Spinal cord (tissue), 10 donors: ENCODE measurements at places on chromosomes 13 and 19. TPM values are rescaled to one million over a fixed set of nuclear protein-coding genes. Genes with fewer than 3 reads are reported as not detected.

DNA sequence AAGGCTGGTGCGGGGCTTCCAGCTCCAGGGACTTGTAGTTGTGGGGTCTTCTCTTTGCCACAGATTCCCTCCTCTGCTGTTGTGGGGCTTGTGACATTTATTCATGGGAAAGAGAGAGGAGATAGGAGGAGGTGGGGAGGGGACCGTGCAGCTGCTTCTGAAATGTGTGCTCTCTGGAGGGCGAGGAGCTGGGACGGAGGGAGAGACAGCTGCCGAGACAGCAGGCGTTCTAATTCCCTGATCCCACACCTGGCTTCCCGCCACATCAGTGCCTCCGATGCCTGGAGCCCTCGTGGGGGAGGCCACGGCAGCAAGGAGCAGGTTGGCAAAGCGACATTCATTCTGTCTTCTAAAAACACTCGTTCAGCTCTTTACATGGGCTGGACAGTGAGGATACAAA, 164.4 kb downstream of the USP12 start:
- H3K4me3 ChIP-seq: peak overlapping the region; percentile 31
- H3K36me3 ChIP-seq: no peaks in the 10 kb centered on the region
- no peak overlapping the region for H3K27ac ChIP-seq

AZU1 gene
- 14.2 TPM for total RNA-seq

GIPC1 gene
- total RNA-seq: 105 TPM

KLF2 gene
- total RNA-seq: 8.8 TPM

DNA sequence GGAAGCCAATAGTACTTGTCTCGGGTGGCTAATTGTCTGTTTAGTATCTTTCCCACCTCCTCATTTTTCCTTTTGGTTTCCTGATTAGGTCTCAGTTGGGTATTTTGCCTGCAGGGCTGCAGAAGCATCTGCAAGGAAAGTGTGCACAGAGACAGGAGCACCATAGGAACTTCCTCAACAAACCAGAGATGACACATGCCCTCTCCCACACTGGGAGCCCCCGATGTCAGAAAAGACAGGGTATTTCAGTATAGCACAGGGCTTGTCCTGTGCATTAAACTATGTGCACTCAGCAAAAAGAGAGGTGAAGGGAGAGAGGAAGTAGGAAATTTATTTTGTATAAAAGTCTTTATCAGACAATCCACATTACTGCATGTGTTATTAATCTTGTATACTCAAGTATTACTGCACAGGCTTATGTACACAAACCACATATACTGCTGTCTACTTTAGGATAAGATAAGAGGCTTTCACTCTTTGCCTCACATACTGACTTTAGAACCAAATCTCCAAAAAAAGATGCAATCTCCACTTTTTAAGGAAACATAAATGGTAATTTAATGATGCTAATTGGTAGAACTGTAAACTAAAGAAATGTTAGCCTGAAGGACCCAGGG, 501.0 kb downstream of the FOXO1 start:
- peak; percentile 75 for DNase-seq
- H3K27ac ChIP-seq: no peak overlapping the region
- H3K27me3 ChIP-seq: no peaks in the 10 kb centered on the region
- H3K4me1 ChIP-seq: no peaks in the 10 kb centered on the region
- no peaks in the 10 kb centered on the region for H3K36me3 ChIP-seq
- H3K4me3 ChIP-seq: no peak overlapping the region

MCEMP1 gene
- total RNA-seq: 1.7 TPM

DNA sequence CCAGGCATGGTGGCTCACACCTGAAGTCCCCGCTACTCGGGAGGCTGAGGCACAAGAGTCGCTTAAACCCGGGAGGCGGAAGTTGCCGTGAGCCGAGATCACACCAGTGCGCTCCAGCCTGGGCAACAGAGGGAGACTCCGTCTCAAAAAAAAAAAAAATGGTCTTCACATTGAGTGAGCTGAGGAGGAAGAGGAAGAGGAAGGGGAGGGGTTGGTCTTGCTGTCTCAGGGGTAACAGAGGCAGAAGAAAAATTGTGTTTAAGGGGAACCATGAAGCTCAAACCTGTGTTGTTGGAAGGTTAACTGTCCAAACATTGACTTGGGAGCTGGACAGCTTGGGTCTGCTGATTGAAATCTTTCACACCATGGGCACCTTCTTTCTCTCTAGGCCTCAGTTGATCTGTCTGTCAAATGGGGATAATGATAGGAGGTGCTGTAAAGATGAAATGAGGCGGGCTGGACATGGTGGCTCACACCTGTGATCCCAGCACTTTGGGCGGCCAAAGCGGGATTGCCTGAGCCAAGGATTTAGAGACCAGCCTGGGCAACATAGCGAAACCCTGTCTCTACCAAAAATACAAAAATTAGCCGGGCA, 9.8 kb upstream of the SLC44A2 start:
- no peak overlapping the region for H3K4me3 ChIP-seq
- H3K4me1 ChIP-seq: peaks cover 12% of the 10 kb centered on the region
- peaks cover 19% of the 10 kb centered on the region for H3K36me3 ChIP-seq
- no peak overlapping the region for H3K27ac ChIP-seq

GRCh38 chr13:46605825-46606554, 53.0 kb downstream of the LRCH1 start:
- H3K27me3 ChIP-seq: no peaks in the 10 kb centered on the region
- no peak overlapping the region for H3K4me3 ChIP-seq
- no peaks in the 10 kb centered on the region for H3K36me3 ChIP-seq
- DNase-seq: no peak
- peaks cover 8% of the 10 kb centered on the region for H3K4me1 ChIP-seq
- no peak overlapping the region for H3K27ac ChIP-seq

DNA sequence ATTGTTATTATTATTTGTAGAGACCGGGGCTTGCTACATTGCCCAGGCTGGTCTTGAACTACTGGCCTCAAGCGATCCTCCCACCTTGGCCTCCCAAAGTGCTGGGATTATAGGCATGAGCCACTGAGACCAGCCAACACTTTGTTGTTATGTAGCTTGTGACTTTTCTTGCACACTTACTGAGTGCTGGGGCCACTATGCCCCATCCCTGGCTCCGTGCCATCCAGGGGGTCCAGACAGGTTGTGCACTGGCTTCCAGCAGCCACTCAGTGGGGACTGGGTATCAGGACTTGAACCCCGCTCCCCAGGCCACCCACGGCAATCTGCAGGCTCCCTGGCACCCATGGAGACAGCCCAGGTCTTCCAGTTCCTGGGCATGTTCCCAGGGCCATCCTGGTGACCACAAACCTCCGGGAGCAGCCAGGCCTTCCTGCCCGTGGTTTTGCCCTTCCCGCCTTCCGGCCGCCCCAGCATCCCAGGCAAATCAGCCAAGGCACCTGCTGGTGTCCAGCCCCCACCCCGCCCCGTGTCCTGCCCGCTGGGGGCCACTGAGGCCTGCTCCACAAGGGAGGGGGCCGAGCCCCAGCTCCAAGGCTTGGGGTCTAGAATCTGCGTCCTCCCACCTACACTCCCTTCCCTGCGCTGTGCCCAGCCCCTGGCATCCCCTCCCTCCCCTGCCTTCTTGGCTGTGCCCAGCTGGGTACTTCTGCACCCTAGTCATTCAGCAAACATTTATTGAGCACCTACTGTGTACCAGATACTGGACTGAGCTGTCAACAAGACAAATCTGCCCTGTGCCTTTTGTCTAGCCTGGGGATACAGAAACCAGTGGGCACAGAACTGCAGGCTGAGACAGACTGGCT, 23.7 kb upstream of the SEMA6B start:
- H3K27ac ChIP-seq: no peak overlapping the region
- peaks cover 51% of the 10 kb centered on the region for H3K4me1 ChIP-seq
- no peak for DNase-seq
- peaks cover 5% of the 10 kb centered on the region for H3K36me3 ChIP-seq
- H3K27me3 ChIP-seq: peaks cover 16% of the 10 kb centered on the region

DNA sequence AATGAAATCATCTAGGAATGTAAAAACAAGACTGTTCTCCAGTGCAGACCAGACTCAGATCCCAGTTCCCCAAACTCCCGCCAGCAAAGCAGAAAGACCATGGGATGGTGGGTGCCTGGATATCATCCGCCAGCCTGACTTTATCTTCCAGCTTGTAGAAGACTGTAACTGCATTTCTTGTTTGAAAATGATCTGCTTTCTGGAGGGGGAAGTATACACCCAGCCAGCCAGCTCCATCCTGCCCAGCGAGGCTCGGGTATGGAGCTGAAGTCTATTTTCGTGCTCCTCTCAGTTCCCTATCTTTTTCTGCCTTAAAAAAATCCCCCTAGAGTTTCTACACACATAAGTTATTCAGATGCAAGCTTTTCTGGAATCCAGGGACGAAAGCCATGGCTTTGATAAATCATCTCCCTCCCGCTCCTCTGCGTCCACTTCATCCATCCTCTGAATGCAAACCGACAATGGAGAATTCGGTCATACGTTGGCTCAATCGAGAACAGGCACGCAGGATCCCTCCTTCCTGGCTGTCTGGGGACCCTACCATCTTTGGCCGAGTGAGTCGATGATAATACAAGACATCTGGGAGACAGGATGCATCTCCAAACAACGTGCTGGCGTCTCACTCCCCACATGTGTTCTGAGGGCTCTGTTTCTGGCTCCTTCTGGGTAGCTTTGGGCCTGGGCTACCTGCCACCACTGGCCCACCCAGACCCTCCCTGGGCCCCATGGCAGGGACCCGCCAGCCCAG, 31.2 kb downstream of the CEBPG start:
- no peak for DNase-seq
- no peak overlapping the region for H3K27ac ChIP-seq
- no peaks in the 10 kb centered on the region for H3K27me3 ChIP-seq
- no peak overlapping the region for H3K4me3 ChIP-seq

DNA sequence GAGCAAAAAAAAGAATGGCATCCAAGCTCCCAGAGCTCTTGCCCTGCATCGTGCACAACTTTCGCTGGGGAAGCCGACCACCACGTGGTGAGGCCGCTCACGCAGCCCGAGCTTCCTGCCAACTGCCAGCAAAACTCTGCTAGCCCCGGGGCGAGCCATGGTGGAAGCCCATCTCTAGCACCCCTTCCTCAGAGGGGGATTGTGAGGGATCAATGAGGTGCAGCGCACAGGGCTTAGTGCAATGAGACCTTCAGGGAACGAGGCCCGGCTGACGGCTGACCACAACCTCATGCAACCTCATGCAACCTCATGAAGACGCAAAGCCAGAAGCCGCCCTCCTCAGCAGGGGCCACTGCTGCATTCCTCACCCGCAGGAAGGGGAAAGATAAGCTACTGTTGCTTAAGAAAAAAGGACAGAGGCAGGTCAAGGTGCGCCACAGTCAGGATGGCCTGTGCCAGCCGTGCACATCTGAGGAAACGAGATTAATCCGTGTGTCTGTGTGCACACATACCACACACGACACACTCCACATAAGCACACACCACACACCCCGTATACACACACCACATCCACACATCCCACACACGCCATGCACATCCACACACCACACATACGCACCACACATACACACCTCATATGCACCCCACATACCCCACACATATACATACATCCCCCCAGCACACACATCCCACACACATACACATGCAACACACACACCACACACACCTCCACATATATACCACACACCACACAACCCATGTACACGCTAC, 9.6 kb downstream of the HSPBP1 start:
- peaks cover 69% of the 10 kb centered on the region for H3K36me3 ChIP-seq
- no peaks in the 10 kb centered on the region for H3K27me3 ChIP-seq
- H3K4me3 ChIP-seq: no peak overlapping the region
- no peaks in the 10 kb centered on the region for H3K4me1 ChIP-seq
- H3K27ac ChIP-seq: no peak overlapping the region
- DNase-seq: no peak

DNA sequence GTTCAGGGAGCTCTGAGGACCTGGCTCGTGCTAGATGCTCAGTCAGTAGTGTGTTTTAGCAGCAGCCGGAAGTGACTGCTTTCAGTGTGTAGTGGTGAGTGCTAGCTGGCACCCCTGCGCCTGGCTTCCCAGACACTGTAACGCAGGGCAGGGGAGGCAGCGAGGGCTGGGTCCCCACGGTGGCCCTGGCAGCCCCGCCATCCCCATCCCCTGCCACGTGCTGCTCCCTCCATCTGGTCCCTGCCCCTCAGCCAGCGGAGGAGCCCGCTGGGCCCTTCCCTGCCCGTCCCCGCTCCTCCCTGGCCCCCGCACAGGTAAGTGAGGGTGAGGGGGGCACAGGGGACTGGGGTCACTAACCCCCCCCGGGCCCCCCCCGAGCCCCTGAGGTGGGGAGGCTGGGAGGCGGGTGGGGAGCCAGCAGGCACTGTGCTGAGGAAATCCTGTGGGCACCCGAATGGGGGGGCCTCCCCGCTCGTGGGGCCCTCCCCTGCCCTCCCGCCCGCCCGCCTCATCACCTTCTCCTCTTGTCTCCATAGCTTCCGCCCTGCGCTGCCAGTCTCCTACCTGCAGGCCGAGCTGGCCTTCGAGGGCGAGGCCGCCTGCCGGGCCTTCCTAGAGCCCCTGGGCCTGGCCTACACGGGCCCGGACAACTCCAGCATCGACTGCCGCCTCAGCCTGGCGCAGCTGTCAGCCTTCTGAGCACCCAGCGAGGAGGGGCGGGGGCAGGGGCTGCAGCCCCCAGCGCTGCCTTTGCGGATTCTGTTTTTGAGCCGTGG, 3.2 kb downstream of the LENG9 start:
- H3K36me3 ChIP-seq: peaks cover 75% of the 10 kb centered on the region
- peaks cover 6% of the 10 kb centered on the region for H3K27me3 ChIP-seq
- H3K27ac ChIP-seq: no peak overlapping the region
- H3K4me3 ChIP-seq: no peak overlapping the region
- DNase-seq: no peak
- H3K4me1 ChIP-seq: peaks cover 30% of the 10 kb centered on the region

DNA sequence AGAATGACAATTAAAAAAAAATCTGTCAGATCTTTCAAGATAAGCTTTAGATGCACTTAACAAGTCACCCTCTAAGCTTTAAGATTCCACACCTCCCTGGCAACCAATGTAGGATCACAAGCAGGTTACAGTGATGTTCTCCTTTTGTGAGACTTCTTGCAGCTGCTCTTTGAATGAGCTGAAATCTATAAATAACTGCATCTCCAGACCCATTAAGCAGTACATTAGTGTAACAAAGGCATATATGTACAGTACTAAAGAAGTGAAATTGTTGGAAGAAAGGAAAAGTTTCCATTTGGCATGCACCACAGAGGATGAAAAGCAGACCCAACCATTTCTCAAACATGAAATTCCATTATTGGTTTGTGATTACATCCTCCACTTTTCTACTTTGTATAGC, 364.7 kb downstream of the ENOX1 start:
- H3K4me3 ChIP-seq: no peak overlapping the region
- no peaks in the 10 kb centered on the region for H3K36me3 ChIP-seq
- H3K4me1 ChIP-seq: no peaks in the 10 kb centered on the region
- DNase-seq: no peak
- no peak overlapping the region for H3K27ac ChIP-seq

DNA sequence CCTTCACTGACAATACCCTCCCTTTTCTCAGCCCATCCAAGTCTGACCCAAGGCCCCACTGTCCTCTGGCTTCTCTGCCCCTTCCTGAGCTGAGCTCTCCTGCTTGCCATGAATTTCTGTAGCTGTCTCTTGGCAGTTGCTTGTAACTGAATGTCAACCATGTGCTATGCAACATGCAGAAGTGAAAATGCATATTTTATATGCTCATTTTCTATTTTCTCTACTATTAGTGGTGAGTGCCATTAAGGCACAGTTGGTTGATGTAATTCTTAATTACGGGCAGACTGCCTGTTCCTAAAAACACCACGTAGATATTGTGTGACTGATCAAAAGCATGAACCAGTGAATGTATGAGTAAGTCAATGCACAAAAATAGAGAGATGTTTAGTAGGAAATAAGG, 29.6 kb downstream of the TNFSF11 start:
- H3K27me3 ChIP-seq: no peaks in the 10 kb centered on the region
- H3K36me3 ChIP-seq: no peaks in the 10 kb centered on the region
- no peak overlapping the region for H3K4me3 ChIP-seq
- H3K27ac ChIP-seq: no peak overlapping the region
